ENCODE measurements at places on chromosomes 3 and 15.

GRCh38 chr15:38425269-38425668 lies 28.7 kb upstream of the FAM98B start:
- DNase-seq = no peak

DNA sequence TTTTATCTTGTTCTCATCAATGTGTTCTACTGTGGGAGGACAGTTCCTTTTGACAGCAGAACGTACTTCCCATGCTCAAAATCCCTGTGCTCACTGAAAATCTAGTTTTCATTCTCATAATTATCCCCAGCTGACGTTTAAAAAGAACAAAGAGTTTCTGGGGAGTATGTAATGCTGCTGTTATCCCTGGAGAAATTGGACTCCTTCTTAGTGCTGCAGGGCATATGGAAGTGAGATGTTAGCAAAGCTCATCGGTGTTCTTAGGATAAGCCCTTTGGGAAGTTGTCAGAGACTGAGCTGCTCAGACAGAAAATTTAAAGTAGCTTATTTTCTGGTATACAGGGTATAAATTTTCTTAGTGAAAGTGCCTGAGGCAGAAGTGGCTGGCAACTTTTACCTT lies 66.5 kb downstream of the CDAN1 start:
- no peak for DNase-seq

GRCh38 chr3:171954690-171955383 lies 84.5 kb upstream of the FNDC3B start:
- DNase-seq = no peak

- no peak for DNase-seq
These were observed 53.1 kb downstream of the TGFBR2 start for GRCh38 chr3:30659270-30660130.

- no peak for DNase-seq
These were observed 36.5 kb downstream of the SLC6A20 start for GRCh38 chr3:45759851-45760250.

GRCh38 chr3:152103257-152103656 lies 165.5 kb upstream of the MBNL1 start:
- DNase-seq = no peak

DNA sequence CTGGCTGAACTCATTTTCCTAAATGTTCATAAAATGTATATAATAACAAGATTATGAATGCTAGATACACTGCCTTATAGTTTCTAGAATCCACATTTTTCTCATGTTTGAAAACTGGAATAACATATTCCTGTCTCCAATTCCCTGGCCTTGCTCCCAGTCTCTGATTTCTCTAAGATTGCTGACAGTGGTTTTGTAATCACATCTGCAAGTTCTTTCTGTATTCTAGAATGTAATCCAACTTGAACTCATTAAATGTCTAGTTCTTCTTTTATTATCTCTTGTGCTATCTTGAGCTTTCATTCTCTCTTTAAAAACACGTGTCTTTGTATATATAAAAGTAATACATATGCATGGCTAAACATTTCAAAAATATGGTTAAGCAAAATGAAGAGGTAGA lies 215.2 kb upstream of the ADAMTS9 start:
- DNase-seq = no peak

Data from activated T-helper 2 cell treated with anti-CD3 and anti-CD28 coated beads, Interferon-gamma antibody, Interleukin-2, Interleukin-4, amounts not matched to agents 10 μg/mL and 5 μg/mL and 100 μg/mL, durations not matched to agents 14 hours and 24 hours and 36 hours (primary cell).